ENCODE measurements at places on chromosomes 12 and 14.

GRCh38 chr14:24361326-24361725, 6.7 kb upstream of the NFATC4 start:
- DNase-seq: no peak

DNA sequence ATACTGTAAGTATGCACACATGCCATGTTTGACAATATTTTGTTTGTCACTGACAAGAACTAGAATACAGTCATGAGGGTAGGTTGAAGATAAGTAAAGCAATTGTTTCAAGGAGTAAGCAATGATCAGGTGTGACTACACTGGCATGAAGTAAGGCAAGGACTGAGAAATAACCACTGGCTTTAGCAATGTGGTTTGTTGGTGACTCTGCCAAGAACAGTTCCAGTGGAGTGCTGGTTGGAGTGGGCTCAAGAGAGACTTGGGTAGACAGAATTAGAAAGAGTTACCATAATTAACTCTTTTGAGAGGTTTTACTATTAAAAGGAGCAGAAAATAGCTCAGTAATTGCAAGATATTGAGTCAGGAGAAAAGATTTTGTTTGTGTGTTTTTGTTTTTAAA, 129.6 kb downstream of the GTF2A1 start:
- DNase-seq: no peak

GRCh38 chr12:117092511-117092780, 6.8 kb downstream of the TESC start:
- no peak for DNase-seq

- DNase-seq: no peak
Observed at GRCh38 chr12:40263616-40264409, 39.0 kb downstream of the LRRK2 start.

All from neural crest cell (in vitro differentiated cells).